ENCODE measurements at places on chromosomes 1 and 21.

GRCh38 chr1:42797979-42798378, 13.2 kb downstream of the TMEM269 start:
- no peak for DNase-seq

DNA sequence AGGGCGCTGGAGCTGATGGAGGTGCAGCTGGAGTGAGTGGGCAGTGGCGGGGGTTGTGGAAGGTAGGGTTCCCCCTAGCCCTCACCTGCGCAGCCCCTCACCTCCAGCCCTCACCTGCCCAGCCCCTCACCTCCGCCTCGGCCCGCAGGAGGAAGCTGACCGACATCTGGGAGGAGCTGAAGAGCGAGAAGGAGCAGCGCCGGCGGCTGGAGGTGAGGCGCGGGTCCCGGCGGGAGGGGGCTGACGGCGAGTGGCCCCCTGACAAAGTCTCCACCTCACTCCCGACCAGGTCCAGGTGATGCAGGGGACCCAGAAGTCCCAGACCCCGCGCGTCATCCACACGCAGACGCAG, 2.7 kb downstream of the EVA1B start:
- no peak for DNase-seq

DNA sequence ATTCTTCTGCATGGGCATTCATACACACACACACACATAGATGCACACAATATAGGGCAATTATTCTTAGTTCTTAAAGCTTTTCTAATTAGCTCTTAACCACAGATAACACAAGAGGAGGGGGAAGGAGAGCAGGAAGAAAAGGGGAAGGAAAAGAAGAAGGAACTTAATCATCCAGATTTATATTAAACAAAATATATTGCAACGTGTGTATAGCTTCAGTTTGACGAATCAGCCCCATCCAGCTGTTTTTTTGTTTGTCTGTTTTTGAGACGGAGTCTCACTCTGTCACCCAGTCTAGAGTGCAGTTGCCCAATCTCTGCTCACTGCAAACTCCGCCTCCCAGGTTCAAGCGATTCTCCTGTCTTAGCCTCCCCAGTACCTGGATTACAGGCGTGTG, 21.7 kb upstream of the ANKRD13C start:
- no peak for DNase-seq

DNA sequence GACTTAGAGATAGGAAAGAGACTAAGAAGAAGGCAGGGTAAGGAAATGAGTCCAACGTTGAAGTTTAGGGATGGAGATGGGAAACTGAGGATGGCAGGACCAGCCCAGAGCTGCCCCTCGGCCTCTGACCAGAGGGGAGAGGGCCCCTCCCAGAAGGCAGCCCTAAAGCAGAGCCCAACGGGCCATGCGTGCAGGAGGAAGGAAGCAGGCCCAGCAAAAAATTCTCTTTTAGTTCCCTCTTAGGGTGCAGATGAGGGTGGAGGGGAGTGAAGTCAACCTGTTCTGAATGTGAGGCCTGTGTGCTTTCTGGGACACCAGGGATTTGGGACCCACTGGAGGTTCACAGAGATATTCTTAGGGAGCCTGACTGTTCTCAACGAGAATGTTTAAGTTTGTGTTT, 225.4 kb downstream of the RHOU start:
- DNase-seq: no peak

GRCh38 chr1:220527908-220528678, at the start of gene MARK1:
Gene MARK1, plus strand, starts transcription at chr1:220528136. Its CDS starts 687 bp downstream, at chr1:220528823.
- DNase-seq: peak; percentile 50

DNA sequence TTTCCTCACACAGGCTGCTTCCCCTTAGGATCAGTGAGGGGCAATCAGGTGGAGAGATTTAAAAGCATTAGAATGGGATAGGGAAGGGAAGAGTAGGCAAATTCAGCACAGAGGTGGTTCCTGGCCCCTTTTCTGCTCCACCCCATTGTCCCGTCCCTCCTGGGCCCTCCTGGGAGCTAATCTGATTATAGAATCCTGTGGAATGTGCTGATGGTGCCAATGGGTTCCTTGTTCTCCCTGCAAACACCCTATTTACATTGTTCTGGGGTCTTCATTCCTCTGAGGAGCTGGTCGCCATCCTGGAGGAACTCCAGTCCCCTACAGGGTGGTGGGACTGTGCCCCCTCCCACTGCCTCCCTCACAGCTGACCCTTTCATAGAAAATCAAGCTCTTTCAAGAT, 34.4 kb upstream of the LRP8 start:
- no peak for DNase-seq

DNA sequence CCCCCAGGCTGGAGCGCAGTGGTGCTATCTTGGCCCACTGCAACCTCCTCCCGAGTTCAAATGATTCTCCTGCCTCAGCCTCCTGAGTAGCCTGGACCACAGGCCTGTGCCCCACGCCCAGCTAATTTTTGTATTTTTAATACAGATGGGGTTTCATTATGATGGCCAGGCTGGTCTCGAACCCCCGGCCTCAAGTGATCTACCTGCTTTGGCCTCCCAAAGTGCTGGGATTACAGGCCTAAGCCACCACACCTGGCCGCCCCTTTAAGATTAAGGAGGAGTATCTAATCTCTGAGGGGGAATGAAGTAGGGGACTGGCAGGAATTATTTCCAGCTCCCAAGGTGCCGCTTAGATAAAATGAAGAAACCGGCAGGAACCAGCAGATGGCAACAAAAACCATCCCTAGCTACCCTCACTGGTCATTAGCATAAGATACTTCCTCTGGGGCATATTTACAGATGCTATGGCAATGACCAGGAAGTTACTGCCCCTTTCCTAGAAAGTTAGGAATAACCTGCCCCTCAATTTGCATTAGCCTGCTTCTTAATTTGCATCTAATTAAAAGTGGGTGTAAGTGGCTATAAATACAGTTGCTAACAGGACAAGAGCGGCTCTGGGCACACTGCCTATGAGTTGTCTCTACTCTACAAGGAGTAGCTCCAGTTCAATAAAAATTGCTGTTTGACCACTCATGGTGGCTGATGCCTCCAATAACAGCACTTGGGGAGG, 7.1 kb upstream of the NSUN4 start:
- DNase-seq: peak; percentile 8

DNA sequence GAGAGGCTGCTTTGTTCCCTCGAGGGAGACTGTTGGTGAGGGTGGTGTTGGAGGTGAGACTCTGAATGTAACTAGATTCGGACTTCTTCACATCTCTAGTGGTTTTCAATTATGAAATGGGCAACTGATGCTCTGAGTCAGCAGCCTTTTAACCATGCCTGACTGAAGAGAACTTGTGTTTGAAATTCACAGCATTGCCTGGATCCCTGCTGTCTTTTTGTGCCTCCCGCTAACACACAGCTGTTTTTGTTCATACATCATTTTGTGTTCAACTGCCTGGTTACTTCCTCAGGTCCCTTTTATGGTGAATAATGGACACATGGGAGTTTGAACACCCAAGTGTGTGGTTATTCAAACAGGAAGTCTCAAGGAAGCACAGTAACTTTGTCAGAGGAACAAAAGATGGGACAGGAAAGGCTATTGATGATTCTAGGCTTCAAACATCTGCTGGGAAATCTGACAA, 16.8 kb downstream of the LAMC1 start:
- DNase-seq: no peak

- DNase-seq: no peak
Observed at GRCh38 chr1:158685085-158685484, 1.4 kb downstream of the SPTA1 start.

GRCh38 chr1:172486805-172487454, 43.1 kb upstream of the PIGC start:
- no peak for DNase-seq

DNA sequence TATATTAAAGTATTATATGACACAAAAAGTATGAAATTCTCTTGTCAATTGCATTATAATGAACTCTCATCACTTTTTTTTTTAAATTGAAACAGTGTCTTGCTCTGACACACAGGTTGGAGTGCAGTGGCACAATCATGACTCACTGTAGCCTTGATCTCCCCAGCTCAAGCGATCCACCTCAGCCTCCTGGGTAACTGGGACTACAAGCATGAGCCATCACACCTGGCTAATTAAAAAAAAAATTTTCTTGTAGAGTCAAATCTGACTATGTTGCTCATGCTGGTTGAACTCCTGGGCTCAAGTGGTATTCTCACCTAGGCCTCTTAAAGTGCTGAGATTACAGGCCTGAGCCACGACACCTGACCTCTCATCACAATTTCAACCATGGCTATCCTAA, 259.3 kb downstream of the S1PR1 start:
- DNase-seq: no peak

GRCh38 chr1:169109561-169110134, 3.2 kb downstream of the ATP1B1 start:
- peak; percentile 69 for DNase-seq

- no peak for DNase-seq
Observed at GRCh38 chr1:66624412-66625060, 90.6 kb downstream of the SGIP1 start.

DNA sequence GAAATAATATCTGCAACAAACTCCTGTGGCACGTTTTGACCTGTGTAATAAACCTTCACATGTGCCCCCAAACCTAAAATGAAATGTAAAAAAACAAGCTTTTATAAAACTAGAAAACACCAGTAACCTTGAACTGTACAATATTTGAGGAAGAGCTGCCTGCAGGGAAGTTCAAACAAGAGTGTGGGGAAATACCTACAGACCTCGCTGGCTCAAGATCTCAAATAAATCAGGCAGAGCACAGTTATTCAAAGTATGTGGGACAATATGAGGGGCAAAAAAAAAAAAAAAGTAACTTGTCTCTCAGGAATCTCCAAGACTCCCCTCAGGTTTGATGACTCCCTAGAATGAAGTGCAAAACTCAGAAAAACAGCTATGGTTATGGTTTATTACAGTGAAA, 37.9 kb upstream of the PPIH start:
- no peak for DNase-seq

DNA sequence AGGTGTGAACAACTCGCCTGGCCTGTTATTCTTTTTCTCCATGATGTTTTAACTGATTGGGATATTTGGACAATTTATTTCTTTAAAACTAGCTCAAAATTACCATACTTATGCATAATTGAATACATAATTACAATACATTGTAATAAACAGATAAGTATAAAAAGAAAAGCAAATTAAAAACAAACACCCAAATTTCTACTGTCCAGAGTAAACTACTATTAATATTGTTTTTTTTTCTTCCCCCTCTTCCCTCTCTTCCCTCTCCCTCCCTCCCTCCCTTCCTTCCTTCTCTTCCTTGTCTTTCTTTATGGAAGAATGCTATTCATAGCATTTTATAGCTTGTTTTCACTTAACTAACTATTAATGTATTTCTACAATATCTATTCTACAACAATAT, 117.7 kb upstream of the IVNS1ABP start:
- DNase-seq: no peak

DNA sequence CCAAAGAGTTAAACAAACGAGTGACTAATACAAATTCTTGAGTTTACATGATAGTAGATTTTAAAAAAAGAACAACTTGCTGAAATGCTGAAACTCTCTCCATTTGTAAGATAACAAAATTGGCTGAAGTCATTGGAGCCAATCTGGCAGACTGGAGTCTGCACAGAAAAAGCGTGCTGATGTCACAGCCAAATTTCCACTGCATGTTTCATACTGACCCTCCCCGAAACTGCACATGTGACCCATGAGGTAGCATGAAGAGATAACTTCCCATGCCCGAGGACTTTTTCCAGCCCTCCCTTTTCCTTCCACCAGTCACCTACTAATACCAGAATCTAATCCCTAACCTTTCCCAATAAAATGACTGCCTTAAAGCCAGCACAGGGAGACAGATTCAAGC, 1.2 kb upstream of the LELP1 start:
- DNase-seq: no peak

DNA sequence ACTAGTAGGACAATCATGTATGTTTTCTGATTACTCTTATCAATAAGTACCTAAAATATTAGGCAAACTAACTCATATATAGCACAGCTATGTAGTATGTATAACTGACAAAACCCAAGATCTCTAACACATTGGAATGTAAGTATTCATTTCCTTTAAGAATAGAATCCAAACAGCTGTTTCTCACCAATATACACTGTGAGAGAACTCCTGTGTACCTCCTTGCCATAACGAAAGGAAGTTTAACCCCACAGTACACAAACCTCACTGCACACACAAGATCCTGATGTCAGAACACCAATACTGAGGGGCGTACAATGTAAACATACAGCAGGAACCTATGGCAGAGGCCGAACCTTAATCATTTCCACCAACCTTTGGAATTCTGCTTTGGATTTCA, 113.0 kb downstream of the SMYD3 start:
- no peak for DNase-seq

- peak; percentile 15 for DNase-seq
Observed at GRCh38 chr1:66725885-66726665, 26.2 kb upstream of the DYNLT5 start.

- DNase-seq: no peak
Observed at GRCh38 chr1:8939362-8939995, 6.2 kb upstream of the CA6 start.

DNA sequence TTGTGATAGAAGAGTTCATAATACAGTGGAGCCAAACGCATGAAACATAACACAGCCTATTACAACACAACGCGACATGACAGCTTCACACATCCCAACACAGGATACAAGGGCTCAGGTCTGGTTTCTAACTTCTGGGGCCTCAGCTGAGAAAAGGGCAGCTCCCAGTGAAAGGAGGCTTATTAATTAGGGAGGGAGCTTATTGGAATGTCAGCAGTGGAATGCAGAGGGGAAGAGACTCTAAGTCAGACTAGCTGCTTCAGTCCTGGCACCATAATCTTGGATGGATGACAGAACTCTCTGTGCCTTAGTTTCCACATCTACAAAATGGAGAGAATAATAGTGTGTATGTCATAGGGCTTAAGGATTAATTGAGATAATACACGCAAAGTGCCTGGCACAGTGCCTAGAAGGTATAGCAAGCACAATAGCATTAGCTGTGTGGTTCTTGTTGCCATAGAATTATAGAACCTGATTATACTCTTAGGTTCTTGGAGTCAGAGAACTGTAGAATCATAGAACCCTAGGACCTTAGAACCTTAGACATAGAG, 22.7 kb upstream of the SLC2A1 start:
- no peak for DNase-seq

DNA sequence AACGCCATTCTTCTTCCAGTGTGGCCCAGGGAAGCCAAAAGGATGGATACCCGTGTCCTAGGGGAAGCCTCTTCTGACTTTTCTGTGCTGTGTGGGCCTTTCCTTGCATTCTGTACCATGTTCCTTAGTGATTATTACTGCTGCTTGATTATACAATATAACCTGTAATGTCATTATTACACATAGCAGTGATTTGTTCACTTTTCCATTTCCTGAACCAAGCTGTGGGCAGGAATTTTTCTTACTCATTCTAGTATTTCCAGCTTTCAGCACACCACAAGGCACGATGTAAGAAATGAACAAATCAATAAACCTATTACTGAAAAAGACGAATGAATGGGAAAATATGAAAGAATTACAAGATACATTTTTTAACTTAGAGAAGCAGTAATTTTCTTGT, 8.4 kb upstream of the USP33 start:
- DNase-seq: no peak

- DNase-seq: no peak
Observed at GRCh38 chr1:67190942-67191341, 24.7 kb downstream of the IL23R start.

GRCh38 chr1:203477748-203478147, 2.1 kb downstream of the PRELP start:
- no peak for DNase-seq
